ENCODE measurements at places on chromosomes 1 and 21.
A peak's percentile ranks its signal among the peaks of the same experiment; 100 is the strongest.

GRCh38 chr1:43887748-43888147 is 45.9 kb upstream of the ARTN start:
- no peak for DNase-seq

- no peak for DNase-seq
Observed at GRCh38 chr1:92623187-92623778, 136.6 kb upstream of the GFI1 start.

DNA sequence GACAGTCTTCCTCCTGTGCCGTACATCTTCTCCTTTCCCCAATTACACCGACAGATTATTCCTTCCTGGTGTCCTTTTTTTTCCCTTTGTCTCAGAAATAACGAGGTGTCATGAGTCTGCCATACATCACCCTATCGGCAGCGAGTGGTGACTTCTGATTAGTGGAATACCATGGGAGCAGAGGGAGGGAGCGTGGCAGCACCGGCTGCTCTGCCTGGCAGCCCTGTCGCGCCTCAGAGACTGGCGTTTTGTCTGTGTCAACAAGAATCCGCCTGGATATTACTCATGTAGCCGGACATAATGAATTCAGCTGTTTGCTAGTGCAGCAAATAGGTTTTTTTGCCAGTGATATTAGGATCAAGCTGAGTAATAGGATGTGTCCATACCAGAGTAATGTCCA is 51.8 kb downstream of the UTP25 start:
- no peak for DNase-seq

DNA sequence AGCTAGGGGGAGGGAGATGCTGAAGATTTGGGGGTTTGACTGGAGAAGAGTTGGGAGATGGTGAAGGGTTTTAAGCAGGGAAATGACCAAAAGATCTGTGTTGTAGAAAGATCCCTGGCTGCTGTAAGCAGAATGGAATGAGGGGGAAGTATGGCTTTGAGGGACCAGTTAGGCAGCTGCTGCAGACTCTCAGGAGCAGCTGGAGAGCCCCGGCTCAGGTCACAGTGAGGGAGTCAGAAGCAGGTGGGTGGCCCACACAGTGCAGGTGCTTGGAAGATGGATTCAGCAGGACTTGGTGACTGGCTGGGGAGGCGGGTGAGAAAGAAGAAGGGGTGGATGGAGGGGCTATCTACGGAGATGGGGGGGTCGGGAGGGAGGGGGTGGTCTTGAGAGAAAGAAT is 35.7 kb downstream of the EDN2 start:
- DNase-seq: no peak

GRCh38 chr1:111565079-111565478 is 54.5 kb upstream of the RAP1A start:
- DNase-seq: no peak

GRCh38 chr1:107622535-107622934 is 342.4 kb downstream of the VAV3 start:
- DNase-seq: no peak

DNA sequence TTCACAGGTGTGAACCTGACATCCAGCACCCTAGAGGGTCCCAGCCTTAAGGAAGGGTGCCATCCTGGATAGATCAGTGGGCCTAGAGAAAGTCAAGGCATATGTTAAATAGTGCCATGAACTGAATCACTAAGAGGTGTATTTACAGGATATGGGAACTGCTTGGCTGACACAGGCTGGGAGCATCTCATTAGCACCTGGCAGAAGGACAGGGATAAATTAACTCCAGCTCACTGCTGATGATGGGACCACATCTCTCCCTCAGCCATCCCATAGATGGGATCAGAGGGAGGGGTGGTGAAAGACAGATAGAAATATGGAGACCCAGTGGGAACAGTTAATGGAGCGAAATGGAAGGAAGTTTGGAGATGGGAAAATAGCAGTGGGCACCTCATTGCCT is 122.0 kb downstream of the IGSF21 start:
- DNase-seq: no peak

GRCh38 chr1:105427543-105427942 is 1628.9 kb upstream of the PRMT6 start:
- no peak for DNase-seq

GRCh38 chr1:182340233-182341058 is 51.1 kb downstream of the GLUL start:
- DNase-seq: no peak

DNA sequence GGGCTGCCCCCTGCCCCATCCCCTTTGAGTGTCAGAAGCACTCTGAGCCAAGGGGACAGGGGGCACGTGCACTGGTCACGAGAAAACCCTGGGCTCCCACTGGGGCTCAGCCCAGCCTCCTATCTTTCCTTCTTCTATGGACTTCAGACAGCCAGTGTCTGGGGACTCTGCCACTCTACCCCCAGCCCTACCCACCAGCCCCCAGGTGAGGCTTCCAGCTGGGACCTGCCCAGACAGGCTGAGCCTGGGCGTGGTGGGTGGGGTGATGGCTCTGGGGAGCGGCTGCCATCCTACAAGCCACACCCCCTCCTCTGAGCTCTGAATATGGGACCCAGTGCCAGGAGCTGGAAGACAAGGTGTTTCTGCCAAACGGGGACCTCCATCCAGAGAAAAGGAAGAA is 8.0 kb upstream of the SFN start:
- DNase-seq: no peak

DNA sequence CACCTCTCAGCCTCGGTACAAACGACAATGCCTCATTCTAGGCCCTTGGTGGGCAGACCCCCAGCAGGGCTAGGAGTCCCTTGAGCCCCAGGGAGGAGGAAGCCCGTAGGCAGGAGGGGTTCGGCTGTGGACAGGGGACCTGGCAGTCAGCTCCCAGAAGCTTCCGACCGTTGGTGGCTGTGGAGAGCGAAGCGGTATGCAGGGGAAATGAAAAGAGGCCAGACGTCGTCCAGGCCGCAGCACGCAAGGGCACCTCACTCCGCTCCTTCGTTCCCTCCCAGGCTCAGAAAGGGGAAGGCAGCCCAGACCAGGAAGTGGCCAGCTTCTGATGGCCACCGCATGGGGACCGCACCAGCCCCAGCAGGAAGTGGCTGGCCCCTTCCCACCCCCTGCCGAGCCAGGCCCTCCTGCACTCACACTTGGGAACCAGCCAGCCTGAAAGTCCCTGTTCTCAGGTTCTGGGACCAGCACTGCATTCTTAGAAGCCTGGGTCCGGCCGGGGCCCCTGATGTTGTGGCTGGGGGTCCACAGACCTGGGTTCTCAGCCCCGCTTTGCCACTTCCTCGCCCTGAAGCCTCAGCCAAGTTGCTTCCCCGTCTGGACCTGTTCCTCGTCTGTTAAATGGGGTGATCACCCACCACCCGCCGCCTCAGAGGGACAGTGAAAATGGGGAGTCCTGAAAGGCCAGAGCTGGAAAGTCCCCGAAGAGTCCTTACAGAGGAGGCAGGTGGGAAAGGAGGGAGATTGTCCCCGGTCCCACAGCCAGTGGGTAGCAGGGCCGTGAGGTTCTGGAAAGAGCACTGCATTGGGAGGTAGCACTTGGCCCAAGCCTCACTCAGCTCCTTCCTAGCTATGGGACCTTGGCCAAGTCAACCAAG is 104.0 kb upstream of the RUNX3 start:
- DNase-seq: peak; percentile 97

DNA sequence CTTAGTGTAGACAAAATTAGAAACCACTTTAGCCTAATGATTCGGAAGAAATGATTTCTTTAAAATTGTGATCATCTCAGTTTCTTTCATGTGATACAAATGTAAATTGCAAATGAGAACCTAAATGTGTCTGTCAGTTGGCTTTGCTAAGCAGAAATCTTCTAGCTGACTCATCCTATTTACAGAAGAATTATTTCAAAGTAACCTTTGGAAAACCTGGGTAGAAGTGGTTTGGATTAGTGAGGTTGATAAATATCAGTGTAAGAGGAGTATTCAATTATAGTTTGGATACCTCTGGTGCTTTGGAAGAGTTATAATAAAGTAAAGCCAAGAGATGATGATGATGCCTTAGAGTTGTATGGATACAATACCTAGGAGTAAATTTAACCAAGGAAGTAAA is 37.4 kb downstream of the CC2D1B start:
- no peak for DNase-seq

GRCh38 chr1:155051342-155051776 is 243 bp downstream of the ADAM15 start:
- no peak for DNase-seq

DNA sequence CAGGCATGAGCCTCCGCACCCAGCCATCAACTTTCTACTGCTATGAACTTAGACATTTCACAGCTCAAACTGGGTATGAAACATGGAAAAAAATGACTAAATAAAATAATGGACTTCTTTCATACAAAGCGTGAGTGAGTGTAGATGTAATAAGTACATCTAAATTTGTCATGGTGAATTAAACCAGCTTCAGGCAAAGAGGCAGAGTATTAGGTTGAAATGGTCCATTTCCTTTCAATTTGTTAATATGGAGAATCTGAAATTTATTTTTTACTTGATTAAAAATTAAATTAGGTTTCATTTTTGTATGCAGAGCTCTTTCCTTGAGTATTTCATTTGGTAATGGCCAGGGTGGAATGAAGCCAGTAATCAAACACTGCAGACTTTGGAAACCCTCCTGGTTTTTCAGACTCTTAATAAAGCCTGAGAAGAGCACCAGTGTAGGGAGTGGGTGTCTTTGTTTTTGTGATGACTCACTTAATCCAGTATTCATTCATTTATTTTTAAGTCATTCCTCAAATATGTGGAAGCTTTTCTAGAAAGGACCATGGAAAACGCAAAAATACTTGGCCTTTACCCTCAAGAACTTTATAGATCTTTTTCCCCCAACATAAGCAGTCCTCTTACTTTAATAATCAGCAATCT is 49.2 kb downstream of the ALG14 start:
- DNase-seq: no peak

DNA sequence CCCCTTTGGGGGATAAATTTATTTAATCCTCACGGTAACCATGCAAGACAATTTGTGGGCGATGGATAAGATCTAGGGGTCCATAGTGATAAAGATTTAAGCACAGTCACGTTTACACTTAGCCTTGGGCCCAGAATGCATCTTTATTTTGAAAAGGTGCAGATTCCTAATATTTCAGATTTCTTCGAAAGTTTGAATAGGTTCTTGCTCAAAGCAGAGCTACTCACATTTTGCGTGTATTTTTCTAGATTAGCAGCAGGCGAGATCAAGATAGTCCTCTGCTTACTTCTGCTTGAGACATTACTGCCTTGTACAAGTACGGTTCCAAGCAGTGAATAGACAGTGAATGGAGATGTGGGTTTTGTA is 647 bp downstream of the TSEN15 start:
- DNase-seq: no peak

- no peak for DNase-seq
Observed at GRCh38 chr1:63969441-63969901, 195.7 kb downstream of the ROR1 start.

DNA sequence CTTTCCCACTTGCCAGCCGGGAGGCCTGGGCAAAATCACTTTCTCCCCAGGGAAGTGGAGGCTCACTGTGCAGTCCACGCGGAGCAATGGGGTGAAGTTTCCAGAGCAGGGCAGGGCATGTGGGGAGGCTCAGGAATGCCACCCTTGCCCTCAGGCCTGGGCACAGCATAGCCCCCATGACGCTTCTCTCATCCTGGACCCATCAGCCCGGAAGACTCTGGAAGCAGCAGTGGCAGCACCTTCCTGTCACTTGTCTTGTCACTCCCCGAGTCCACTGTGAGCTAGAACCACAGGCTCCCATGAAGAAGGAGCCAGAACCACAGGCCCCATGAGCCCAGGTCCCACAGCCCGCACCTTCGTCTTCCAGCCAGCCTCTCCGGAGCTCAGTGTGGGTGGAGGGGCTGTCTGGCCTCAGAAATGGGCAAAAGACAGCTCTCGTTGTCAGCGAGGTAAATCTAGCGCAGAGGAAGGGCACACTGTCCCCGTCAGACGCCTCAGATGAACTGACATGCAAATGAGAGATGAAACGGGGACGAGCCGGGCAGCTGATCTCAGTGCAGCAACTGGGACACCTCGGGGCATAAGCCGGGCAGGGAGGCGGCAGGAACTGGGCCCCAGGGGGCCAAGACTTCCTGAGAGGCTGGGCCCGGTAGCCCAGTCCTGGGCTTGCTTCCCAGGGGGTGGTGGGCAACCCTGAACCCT is 6.1 kb downstream of the PDE9A start:
- no peak for DNase-seq

- DNase-seq: no peak
Observed at GRCh38 chr1:116405241-116406135, 32.4 kb downstream of the ATP1A1 start.

DNA sequence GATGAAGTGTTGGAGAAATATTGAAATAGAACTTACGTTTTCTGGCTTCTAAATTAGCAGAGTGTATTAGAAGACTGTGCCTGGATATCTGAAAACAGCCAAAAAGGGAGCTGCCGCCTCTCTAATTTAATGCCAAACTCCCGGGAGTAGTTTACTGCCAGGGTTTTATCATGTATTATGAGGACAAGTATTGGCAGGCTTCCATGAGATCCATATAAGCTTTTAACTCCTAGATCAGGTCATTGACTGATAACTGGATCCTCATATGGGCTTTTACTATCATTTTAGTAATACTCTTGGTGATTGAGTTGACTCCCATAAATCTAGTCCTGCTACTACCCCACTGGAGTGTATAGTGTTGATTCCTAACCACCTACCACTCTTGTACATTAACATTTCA is 178.4 kb upstream of the CXADR start:
- no peak for DNase-seq

- no peak for DNase-seq
Observed at GRCh38 chr1:201112173-201112731, at the start of gene CACNA1S. CACNA1S (minus strand) TSS chr1:201112426; CDS start chr1:201112339, 87 bp downstream.

GRCh38 chr1:118366286-118366685 is 181.3 kb upstream of the SPAG17 start:
- no peak for DNase-seq

DNA sequence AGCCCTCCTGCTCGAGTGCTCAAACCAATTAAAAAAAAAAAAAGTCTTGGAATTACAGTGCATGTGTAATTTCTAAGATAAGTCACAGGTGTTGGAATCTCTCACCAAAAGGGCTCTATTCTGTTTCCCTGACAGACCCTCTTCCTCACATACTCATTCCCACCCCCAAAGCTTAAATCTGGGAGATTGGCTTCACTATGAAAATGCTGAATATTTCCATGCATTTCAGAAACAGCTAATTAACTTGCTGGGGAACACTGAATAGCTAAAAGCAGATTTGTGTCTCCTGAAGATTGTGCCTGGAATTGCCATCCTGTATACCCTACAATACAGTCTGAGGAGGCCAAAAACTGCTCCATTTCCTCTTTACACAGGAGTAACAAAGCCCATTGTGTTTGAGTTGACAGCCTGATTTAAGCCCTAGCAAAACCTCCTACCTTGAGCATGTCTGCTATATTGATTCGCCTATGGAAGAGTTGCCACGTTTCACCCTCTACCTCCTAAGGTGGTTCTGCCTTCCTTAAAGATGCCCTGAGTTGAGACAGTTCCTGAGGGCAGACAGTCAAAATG is 1.4 kb upstream of the PIK3R3 start:
- DNase-seq: no peak

GRCh38 chr1:15402809-15403450 is 6.8 kb upstream of the EFHD2 start:
- DNase-seq: no peak

GRCh38 chr1:205766038-205766437 is 9.2 kb downstream of the RAB29 start:
- no peak for DNase-seq

- DNase-seq: no peak
Observed at GRCh38 chr1:78005448-78005722, 646 bp downstream of the DNAJB4 start.

- DNase-seq: no peak
Observed at GRCh38 chr1:93633313-93633712, 48.3 kb downstream of the BCAR3 start.

GRCh38 chr1:201419746-201420607 is 1.6 kb downstream of the TNNI1 start:
- DNase-seq: no peak

Measured in HL-60 (cell line).